ENCODE measurements at places on chromosomes 2 and 18.

DNA sequence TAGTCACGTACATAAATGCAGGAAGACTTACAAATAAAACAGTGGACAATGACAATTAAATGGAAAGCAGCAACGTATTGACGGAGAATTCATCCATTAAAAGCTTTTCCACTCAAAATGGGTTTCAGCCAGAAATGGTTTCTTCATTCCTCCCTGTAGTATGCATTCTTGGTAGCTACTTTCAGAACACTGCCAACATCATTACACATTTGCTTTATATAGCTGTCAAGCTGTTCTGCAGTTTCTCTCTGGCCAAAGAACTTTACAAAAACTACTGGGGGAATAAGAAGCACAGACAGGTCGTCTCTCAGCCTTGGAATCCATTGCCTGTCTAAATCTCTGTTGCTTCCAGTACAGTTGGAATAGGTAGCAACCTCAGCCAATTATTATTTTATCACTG is 84.1 kb upstream of the NCKAP5 start:
- no peak for DNase-seq

DNA sequence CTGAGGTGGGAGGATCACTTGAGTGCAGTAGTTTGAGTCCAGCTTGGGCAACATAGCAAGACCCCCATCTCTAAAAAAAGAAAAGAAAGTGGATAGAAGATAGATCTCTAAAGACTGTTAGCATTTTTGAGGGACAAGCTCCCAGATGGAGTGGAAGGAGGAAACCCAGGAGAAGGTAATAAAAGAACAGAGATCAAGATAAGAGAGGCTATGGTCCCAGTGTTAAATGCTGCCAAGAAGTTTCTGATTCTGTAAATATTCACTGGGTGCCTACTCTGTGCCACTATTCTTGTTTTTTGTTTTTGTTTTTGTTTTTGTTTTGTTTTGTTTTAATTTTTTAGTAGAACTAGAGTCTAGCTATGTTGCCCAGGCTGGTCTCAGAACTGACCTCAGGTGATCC is 26.2 kb downstream of the FZD5 start:
- DNase-seq: no peak

GRCh38 chr2:23619941-23620340 is 235.0 kb downstream of the KLHL29 start:
- no peak for DNase-seq

- no peak for DNase-seq
Observed at GRCh38 chr2:11963966-11964365, 217.5 kb downstream of the LPIN1 start.

Measured in activated CD8-positive, alpha-beta memory T cell treated with anti-CD3 and anti-CD28 coated beads for 24 hours (primary cell).